ENCODE measurements at places on chromosomes 5 and 9. TPM values are rescaled to one million over a fixed set of nuclear protein-coding genes. Genes with fewer than 3 reads are reported as not detected.

GRCh38 chr5:37721447-37721871, 118.4 kb downstream of the GDNF start:
- DNase-seq, result no peak

DNA sequence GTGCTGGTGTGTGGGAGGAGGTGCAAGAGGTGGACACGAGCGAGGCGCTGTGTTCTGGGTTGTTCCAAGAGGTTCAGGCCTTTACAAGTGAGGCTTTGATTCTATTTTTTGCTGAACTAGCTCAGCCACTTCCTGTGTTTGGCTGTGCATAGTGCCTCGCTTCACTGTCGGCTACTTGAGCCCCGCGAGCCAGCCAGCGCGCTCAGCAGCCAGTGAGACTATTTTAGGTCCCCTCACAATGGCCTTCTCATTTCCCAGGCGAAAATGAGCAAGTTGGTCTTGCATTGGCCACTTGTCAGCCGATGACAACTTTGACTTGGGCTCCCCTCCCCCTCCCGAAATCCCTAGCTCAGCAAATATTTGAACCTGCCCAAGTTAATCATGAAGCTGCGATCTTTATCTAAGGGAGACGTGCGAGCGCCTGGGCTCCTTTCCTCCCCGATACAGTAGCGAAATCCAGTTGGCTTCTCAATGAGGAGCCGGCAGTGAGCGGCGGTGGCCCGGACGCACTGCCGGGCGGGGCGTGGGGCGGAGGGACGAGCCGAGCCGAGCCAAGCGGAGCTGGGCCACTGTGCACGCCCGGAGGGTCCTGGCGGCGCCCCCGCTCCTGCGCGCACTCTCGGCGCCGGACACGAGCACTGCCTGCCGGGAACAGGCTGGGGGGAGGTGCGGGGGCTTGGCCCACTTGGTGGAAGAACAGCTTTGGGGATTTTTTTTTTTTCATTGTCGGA, 72.6 kb downstream of the PIK3R1 start:
- DNase-seq, result peak; percentile 70

OGN gene
- total RNA-seq, result 15.7 TPM

ANKRD18B gene
- 0.93 TPM for total RNA-seq

- DNase-seq, result no peak
Observed at GRCh38 chr9:129555512-129556215, 65.2 kb downstream of the C9orf50 start.

GRCh38 chr5:102888483-102888882, 133.4 kb downstream of the PAM start:
- DNase-seq, result no peak

GRCh38 chr5:132850066-132850465, 16.2 kb downstream of the GDF9 start:
- DNase-seq, result no peak

GRCh38 chr9:88672874-88673689, 138.1 kb downstream of the NXNL2 start:
- no peak for DNase-seq

BSPRY gene
- 2.3 TPM for total RNA-seq

GRCh38 chr5:27911216-27911615, 872.8 kb upstream of the CDH9 start:
- DNase-seq, result no peak

DNA sequence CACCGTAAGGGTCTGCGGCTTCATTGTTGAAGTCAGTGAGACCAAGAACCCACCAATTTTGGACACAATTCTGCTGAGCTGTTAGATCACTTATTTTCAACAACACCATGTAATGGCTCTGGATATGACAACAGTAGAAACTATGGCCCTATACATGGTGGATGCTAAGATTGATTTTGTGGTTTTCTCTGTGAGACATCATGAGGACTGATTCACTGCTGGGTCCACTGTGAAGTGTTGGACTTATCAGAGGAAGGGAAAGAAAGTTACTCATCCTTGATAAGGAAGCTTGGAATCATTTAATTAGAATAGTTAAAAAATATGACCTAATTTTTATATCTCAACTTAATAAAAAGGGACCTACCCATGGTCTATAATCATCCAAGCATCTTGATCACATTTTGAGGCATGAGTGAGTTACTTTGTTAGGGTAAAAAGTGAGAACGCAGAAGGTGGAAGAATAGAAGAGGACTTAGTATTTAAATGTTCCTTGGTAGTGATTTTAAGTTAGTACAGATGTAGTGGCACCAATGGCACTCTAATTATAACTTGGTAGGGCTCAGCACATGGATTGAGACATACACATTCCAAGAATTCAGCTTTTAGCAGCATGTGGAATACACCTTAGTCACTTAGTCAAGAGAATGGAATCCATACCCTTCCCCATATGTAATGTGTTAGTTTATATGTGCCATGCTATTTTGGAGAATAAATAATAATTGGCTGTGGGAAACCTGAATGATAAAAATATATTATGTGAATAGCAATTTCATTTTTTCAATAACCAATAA, 123.5 kb upstream of the CD180 start:
- no peak for DNase-seq

DNA sequence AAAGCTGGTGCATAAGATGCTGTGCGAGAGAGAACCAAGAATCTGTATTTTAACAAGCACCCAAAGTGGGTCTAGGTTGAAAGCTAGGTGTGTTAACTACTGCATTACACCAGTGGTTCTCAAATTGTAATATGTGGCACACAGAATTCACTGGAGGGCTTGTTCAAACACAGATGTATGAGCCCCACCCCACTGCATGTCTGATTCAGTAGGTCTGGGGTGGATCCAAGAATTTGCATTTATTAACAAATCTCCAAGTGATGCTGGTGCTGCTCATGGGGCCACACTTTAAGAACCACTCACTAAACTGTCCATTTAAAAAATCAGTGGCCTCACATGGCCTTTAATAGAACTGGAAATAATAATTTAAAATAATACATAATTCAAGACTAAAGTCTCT, 40.4 kb downstream of the LPAR1 start:
- DNase-seq, result no peak

GRCh38 chr5:16579142-16579847, 37.5 kb downstream of the RETREG1 start:
- peak; percentile 33 for DNase-seq

GRCh38 chr5:65152131-65152530, 329.6 kb downstream of the ADAMTS6 start:
- no peak for DNase-seq

- no peak for DNase-seq
Observed at GRCh38 chr5:177111720-177112394, 21.7 kb upstream of the NSD1 start.

SNX2 gene
- total RNA-seq, result 44.9 TPM

GPR151 gene
- total RNA-seq, result not detected

CCL27 gene
- total RNA-seq, result not detected

DNA sequence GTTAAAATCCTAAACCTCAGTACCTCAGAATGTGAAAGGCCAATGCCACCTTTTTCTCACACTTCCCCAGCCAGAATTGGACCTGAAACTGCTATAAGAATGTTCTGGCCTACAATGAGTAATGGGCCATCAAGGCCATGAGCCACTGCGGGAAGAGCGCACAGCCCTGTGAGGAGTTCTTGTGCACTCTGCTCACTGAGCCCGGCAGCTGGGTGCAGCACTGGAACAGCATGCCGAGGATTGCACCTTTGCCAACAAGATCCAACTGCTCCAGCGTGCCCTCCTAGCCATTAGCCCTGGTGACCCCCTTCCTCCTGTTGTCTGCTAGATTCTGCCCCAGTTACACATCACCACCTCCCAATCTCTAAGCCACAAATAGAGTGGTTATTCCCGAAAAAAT, 758.1 kb downstream of the PRELID2 start:
- DNase-seq, result no peak

DNA sequence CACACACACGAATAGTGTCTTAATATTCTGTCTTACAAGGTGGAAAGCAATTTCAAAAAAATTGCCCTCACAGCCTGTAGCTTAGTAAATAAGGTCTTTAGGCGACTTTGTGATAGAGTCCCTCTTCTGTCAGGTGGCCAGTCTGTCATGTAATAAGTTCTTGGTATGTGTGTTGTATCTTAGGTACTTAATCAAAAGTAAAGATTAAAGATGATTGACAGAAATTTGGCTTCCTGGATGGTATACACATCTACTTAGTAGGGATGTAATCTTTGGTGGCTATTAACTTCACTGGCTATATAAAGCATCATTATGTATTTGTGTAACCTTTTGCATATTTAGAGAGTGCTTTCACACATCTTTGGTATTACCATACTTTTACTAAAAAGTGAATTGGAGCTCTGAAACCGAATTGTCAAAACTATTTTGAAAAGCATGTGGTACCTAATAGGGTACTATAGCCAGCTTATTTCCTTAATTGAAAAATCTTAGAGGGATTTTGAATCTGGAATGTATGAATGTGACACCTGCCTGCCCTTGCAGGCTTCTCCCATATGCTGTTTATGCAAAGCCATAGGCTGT, 3.4 kb downstream of the G3BP1 start:
- DNase-seq, result no peak

- no peak for DNase-seq
Observed at GRCh38 chr9:110179734-110180133, 28.2 kb downstream of the C9orf152 start.

GRXCR2 gene
- 2.8 TPM for total RNA-seq

DNA sequence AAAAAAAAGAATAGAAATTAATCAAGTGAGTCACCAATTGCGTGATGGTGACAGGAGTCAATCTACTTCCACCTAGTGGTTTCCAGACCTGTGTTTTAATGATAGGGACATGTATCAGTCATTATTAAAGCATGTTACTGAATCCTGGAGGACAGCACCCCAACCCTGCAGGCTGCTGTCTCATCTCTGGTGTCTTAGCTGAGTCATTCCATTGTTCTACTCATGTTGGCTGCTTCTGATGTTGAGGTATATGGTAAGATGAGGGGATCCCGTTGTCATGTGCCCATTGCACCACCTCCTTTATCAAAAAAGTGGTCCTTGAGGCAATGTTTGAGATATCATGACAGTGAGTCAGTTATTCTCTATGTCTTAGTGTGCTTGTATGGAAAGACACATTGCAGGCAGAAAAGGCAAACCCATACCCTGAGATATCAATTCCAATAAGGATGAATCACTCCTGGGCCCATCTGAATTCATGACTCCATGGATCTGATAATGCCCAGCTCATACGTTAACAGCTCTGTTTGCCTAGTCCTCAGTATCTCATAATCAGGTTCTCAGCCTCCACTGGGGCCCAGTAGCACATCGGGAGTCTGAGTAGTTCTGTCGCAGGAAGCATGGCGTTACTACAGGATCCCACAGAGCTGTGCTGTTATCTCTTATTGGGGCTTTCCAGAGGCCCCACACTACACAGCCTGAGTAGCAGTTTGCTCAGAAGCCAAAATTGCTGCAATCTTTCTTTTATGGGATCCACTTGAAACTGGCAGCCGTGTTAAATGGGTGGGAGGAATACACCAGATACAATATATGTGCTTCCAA, 31.2 kb downstream of the HMGCS1 start:
- DNase-seq, result no peak

Measured in heart right ventricle (tissue), 16 donors.